ENCODE measurements at places on chromosomes 3 and 15.

DNA sequence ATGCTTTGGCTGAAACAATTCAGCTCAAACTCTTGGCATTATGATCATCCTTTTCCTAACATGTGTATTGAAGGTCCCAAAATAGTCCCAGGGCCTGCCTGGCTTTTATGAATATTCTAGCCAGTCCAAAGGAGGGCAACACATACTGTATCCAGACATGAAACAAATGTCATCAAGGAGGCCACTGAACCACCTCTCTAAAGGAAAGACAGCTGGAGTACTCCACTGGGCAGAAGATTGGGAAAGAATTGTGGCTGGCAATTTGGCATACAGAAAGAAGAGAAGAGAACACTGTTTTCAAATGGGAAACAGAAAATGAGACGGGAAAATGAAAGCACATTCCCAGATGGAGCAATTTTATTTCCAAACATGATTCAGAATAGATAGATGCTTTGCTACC lies 80.6 kb downstream of the NCEH1 start:
- DNase-seq: no peak

GRCh38 chr3:34073961-34074360 lies 275.5 kb downstream of the PDCD6IP start:
- no peak for DNase-seq

GRCh38 chr3:119628390-119628789 lies 30.7 kb downstream of the PLA1A start:
- peak; percentile 72 for DNase-seq

DNA sequence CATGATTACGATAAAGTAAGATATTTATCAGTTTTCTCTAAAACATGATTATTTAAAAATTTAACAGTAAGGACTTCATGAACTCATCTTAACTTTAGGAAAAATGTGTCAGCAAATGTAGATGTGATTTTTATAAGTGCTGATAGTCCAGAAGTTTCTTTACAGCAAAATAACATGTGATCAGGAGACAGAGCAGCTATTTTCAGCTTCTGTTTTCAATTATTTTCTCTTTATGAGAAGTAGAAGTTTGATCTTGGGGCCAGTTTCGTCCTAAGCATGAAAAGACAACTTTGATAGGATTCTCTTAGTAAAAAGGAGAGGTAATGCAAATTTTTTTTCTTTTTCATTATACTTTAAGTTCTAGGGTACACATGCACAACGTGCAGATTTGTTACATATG lies 96.5 kb upstream of the TSPAN3 start:
- DNase-seq: no peak

GRCh38 chr3:73563896-73564582 lies 60.7 kb downstream of the PDZRN3 start:
- no peak for DNase-seq

DNA sequence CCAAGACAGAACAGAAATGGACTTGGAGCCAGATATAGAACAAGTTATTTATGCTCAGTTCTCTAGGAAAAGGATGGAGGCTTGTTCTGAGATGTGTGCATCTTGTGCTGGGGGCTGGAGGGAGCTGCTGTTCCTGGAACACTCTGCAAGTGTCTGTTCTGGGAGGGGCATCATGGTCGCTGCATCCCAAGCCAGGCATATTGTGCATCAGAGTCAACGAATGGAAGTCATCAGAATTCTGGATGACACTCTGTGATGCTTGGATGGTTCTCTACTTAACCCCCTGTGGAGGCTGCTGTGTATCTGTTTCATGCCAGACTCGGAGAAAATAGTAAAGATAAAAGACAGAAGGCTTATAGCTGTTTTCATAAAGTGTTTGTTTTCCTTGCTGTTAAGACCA lies 34.7 kb downstream of the RPL22L1 start:
- DNase-seq: no peak

- DNase-seq: no peak
These were observed 17.8 kb upstream of the P2RY12 start for GRCh38 chr3:151402349-151402748.

DNA sequence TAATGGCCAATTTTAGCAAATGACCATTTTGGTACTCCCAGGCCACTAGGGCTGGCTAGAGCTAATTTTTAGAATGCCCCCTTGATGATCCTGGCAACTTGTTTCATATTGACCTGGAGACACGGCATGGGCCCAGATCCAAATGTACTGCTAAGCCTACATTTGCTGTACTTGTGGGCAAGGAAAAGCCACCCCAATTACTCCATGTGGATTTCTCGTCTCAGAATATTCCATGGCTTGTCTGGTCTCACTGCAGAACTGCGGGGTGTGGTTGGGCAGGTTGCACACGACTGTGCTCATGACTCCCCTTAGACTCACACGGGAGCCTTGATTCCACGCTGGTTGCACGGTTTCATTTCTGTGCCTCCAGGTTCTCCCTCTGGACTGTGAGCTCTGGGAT lies 140.9 kb downstream of the RPLP1 start:
- DNase-seq: no peak

GRCh38 chr15:80777137-80777536 lies 2.0 kb upstream of the CEMIP start:
- no peak for DNase-seq

DNA sequence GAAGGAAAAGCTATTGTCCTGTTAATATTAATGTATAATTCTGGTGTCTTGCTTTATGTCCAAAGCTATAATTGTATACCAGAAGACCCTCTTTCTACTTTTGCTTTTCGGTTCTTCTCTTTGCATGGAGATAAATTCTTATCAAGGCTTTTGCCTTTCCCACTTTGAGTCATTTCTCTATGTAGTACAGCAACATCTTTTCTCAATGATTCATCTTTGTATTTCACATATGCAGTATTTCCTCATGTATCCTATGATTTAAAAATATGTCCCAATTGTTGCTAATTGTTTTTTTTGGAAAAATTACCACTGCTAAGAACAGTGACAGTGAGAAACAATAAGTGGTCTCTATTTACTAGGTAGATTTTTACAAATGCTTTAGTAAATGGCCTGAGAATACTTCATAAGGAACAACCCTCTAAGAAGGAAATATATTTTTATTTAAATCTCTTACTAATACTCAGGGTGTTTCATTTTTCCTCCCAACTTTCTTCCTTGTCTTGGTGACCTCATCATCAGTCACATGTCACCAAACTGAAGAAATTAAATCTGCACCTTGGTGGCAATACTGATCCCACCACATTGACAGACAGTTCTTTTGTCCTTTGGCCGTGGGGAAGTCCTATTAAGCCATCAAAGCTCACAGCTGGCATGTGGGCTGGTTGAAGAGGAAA lies 290.6 kb downstream of the SATB1 start:
- DNase-seq: no peak

DNA sequence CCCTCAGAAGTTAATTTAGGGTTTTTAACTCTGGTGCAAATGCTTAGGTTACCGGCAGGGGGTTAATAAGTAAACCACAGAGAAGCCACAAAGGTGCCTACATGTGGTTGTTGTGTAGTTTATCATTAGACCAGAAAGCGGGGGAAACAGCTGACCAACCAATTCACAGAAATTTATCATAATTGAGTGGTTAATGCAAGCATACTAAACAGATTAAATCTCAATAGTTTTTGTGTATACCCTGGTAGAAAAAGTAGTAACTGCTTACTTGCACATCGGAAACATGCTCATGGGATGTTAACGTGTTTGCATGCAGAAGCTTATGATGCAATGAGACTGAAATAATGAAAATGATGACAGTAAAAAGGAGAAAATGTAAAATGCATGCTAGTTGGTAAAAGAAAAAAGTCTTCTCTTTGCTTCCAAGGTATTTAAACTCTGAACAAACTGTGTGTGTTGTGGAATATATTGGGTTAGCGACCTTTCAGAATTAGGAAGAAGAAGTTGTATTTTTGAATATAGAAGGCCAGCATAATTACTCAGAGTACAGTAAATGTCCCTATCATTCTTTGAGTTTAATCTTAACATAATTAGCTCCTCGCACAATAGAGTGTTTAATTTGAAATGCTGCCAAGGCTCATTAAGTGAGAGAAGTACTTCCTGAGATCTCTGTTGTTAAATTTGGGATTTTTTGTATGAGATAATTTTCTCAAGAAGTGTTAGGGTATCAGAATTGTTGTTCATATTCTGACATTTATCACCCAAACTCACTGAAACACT lies 316.2 kb downstream of the PTPRG start:
- no peak for DNase-seq

- no peak for DNase-seq
These were observed 71.4 kb downstream of the ISG20 start for GRCh38 chr15:88710027-88710715.

- no peak for DNase-seq
These were observed 244.2 kb downstream of the LSAMP start for GRCh38 chr3:116200956-116201690.

DNA sequence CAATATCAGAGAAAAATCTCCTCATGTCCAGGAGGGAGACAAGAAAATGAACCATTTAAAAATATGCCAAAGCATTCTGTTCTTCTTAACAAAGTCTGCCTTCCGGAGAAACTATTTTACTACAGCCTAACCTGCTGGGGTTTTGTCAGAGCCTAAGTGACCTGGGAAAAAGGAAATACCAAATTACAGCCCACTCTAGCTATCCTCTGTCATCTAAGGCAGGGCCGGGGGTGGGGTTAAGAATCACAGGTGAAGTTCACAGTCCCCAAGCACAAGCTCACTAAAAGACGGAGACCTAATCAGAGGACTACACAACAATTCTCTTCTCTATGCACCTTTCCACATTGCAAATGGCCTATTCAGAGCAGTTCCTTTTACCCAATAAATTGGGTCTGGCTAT lies 116.6 kb downstream of the TRIM42 start:
- DNase-seq: no peak

- no peak for DNase-seq
These were observed 158.5 kb upstream of the SMAD3 start for GRCh38 chr15:66906668-66907614.

- no peak for DNase-seq
These were observed 568.9 kb downstream of the EDEM1 start for GRCh38 chr3:5756443-5756842.

DNA sequence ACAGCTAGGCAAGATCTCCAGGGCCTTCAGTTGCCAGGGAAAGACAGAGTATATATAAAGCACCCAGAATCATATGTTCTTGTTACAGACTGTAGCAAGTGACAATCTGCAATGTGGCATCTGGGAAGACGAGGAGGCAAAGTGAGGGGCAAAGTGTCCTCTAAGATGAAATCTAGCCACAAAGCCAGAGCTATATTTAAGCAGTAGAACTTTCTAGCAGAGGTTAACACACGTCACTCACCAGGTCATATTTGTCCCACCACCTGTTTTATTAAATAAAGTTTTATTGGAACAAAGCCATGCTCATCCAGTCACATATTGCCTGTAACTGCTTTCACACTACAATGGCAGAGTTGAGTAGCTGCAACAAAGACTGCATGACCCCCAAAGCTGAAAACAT lies 51.5 kb downstream of the PDZRN3 start:
- no peak for DNase-seq

GRCh38 chr15:100592898-100593297 lies 9.1 kb downstream of the LINS1 start:
- no peak for DNase-seq

DNA sequence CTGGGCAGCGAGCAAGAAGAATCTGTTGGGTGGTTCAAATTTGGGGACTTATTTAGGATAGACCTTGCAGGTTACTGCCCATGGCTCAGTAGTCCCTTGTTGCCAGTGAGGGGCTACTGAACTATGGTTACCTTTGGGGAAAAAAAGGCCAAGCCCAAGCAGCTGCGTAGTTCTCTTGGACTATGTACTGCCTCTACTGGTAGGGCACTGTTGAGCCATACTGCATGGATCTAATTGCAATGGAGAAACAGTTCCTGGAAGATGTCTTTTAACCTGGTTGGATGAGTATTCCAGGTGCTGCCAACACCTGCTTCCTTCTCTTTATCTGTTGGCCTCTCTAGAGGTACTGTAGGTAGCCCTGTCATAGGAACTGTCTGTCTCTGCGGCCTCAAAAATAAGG lies 671.9 kb upstream of the CBLB start:
- DNase-seq: no peak

- no peak for DNase-seq
These were observed 10.9 kb upstream of the RFT1 start for GRCh38 chr3:53140847-53141845.

GRCh38 chr3:43120937-43121336 lies 15.1 kb upstream of the POMGNT2 start:
- no peak for DNase-seq
